ENCODE measurements at places on chromosomes 4 and X. TPM values are rescaled to one million over a fixed set of nuclear protein-coding genes. Genes with fewer than 3 reads are reported as not detected.
A peak's percentile ranks its signal among the peaks of the same experiment; 100 is the strongest.

The DIPK2B gene
- not detected for total RNA-seq

The SCD5 gene
- 1.6 TPM for total RNA-seq

The DYNLT3 gene
- total RNA-seq: 24.8 TPM

- DNase-seq: peak; percentile 43
Measured at GRCh38 chr4:26884486-26884988, 23.9 kb downstream of the STIM2 start.

DNA sequence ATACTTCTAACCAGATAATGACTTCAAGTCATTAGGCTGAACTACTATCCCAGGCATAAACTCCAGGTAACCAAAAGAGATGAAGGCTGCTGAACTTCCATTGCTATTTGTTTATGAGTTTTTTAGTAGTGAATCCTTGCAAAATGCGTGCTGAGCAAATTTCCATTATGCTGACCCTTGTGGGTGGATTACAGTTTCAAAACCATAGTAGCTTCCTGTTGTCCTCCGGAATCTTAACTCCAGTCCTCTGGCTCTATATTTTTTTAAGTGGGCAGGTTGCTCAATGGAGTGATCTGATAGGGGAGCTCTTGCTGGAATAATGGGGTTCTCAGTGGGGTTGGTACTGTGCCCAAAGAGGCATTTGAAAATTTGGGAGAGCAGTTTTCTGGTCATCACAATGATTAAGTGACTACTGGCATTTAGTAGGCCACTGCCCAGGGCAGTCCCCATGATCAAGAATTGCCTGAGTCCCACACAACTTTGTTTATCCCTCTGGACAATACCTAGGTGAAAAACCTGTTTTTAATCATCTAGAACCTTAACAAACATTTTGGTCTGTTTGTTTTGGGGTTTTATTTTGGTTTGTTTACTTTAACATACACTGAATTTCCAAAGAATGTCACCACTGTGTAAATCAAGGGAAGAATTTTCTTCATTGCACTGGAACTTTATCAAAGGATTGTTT lies 302.3 kb upstream of the GATB start:
- no peak for DNase-seq

DNA sequence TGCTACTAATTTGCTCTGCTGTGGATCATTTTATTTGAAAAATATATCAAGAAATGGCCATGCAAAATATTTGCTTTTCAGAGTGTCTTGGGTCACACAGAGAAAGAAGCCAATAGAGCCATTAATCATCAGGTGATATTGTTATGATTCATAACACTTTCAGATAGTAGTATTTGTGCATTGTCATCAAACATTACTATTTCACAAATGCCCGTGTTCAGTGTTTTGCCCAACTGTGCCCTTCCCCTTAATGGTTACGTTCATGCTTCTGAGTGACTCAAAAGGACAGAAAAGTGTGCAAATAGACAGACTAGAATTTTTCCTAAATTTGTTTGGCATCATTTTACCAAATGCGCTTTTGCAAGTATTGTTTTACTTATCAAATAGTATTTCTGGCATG lies 46.5 kb downstream of the PHOX2B start:
- no peak for DNase-seq

DNA sequence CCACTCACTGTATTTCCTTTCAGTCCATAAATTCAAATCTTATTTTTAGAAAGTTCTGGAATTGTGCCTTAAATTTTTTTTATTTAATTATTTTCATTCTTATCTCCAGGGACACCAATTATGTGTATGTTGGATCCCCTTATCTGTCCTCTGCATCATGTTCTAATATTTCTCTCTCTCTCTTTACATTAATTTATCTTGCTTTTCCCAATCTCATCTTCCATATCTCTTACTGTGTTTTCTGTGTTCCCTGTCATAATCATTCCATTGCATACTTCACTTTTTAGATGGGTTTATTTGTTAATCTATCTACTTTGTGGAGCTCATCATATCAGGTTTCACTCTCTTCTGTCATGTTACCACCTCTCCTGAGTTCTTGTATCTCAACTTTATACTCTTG lies 37.4 kb downstream of the PPP2R2C start:
- no peak for DNase-seq

GRCh38 chr4:152352622-152353116 lies 183.2 kb downstream of the FBXW7 start:
- DNase-seq: peak; percentile 46
